ENCODE measurements at places on chromosomes 6 and 20.

GRCh38 chr6:137659871-137660270 is 165.7 kb upstream of the OLIG3 start:
- no peak for DNase-seq

DNA sequence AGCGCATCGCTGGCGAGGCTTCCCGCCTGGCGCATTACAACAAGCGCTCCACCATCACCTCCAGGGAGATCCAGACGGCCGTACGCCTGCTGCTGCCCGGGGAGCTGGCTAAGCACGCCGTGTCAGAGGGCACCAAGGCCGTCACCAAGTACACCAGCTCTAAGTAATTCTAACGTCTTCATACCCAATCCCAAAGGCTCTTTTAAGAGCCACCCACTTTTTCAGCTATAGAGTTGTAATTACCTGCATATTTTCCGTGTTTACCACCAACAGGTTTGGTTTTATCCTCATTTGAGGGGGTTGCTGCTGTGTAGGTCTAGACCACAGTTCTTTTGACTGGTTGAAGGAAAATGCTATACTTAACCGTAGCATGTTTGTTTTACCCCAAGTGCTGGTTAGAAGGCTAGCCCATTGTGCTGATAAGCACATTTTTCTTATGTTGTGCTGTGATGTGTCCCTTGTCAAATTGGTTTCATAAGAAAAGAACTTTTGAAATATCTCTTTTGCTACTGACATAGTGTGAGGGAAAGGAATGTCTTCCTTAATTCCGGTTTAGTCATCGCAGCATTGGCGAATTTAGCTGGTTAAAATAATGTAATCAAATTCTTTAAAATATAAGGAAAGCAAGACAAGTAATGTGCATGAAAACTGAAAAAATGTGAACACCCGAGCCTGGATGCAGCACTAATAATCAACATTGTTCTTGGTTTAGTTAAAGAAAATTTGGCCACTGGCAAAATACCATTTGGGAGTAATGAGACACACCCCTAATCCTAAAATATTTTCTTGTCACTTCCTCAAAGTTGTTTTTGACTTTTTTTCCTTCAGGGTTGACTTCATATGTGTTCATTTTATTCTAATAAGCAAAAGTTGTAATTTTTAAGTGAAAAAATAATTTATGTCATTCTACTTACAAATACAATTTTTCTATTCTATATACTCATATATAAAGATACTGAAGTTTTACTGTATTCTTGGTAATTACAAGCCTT is 112.8 kb downstream of the HFE start:
- DNase-seq: no peak

- DNase-seq: no peak
These were observed 190.8 kb downstream of the TENT5A start for GRCh38 chr6:81561731-81562130.

GRCh38 chr6:46781478-46782378 is 11.5 kb upstream of the MEP1A start:
- peak; percentile 16 for DNase-seq

Measured in activated T-cell treated with anti-CD3 and anti-CD28 coated beads for 24 hours (primary cell).